ENCODE measurements at places on chromosomes 7 and 10. TPM values are rescaled to one million over a fixed set of nuclear protein-coding genes. Genes with fewer than 3 reads are reported as not detected.

DNA sequence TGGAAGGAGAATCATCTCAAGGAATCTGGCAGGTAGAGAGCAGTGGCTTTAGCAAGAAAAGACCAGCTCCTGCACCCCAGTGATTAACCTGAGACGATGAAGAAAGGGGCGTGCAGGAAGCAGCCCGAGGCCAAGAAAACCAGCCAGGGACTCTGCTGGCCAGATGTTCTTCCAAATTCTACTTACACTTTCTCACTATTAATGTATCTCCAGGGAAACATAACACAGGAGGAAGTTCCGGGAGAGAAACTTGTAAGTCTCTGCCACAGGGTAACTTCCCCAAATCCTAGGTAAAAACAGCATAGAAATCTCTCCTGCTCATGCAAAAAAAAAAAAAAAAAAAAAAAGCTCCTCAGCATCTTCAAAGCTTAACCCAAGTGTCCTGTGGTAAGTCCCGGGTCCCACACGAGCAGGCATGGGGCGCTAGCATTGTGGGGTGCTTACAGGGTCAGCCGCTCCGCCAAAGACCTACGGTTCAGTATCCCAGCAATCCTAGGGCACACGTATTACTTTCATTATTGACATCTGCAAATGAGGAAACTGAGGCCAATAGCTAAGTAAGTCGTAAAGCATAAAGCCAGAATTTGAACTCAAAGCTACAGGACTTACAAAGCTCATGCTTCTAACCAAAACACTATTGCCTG is 97.2 kb upstream of the GNA12 start:
- DNase-seq, result no peak

DNA sequence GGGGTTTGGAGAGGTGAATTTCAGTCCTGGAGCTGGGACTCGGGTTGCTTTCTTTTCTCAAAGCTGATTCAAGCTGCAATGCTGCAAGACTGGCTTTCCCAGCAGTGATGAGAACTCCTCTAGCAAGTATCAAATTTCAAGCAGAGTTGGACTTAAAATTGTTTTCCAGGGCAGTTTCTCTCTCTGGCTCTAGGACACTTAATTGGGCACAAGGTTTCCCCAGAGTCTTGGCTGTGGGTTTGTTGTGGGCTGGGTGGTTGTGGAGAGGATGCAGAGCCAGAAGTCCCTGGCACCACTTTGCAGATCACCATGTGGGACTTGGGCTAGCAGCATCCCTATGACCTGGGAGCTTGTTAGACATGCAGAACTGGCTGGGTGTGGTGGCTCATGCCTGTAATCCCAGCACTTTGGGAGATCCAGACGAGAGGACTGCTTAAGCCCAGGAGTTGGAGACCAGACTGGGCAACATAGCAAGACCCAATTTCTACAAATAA is 16.8 kb downstream of the AKR1B15 start:
- no peak for DNase-seq

- no peak for DNase-seq
These were observed 348.7 kb upstream of the LRGUK start for GRCh38 chr7:133778472-133778871.

DNA sequence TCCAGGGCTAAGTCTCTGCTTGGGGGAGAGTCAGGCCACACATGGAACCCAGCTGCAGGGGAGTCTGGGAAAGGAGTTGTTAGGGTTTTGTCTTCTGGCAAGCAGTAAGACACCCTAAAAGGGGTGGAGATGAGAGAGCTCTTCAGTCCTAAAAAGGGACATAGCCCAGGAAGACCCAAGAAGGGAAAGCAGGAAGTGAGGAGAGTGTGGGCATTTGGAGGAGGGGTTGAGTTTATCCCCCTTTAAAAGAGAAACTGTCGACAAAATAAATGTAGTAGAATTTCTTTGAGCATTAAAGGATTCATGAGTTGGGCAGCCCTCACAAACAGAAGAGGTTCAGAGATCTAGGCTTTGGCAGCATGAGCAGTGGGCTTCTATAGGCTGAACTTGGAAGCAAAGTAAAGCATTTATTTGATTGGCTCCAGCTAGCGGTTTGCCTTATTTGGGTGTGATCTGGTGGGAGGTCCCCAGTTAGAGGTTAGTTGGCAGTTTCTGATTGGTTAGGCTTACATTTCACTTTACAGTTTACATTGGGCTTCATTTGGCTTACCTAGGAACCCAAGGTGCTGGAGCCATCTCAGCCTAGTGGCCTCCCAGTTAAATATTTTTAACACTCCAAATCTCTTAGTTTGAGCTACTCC is 246.7 kb downstream of the CAMK1D start:
- DNase-seq, result no peak

The CALHM1 gene
- not detected for total RNA-seq

The ALOX5 gene
- total RNA-seq, result 101 TPM

The SLC39A12 gene
- 0.56 TPM for total RNA-seq

The VGF gene
- total RNA-seq, result not detected

Measured in omental fat pad (tissue), 4 donors.